HFF-Myc (cell line): ENCODE measurements at places on chromosomes 7 and 10.

DNA sequence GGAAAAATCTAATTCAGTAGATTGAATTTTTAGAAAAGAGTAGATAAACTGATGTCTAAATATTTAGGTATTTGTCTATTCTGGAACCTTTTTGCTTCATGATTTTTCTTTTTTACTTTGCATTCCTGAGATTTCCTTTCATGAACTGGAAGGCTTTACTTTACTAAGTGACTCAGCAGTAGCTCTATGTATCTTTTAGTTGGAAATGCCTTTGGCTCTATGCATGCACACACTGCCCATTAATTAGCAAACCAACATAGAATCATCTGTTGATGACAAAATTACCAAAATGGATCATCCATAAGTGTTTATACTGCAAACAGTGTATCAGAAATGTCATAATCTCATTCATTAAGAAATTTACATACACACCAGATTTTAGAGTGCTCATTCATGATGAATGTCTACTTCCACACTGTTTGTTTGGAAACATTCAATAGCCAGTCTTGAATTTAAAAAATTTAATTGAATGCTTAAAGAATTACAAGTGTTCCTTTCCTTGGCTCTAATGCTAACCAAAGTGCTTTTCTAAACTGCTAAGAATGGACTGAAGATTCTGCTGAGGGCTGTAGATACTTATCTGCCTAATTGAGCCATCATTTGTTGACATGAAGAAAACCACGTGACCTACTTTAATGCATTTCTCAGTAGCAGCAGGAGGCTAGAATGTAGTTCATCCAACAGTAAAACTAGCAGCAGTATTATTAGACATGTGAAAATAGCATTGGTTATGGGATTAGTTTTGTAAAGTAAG is 282.0 kb downstream of the ADK start:
- no peak for DNase-seq

- DNase-seq: no peak
Observed at GRCh38 chr7:116261904-116262303, 51.6 kb downstream of the TES start.

GRCh38 chr7:38300175-38300574 is 26.7 kb upstream of the TARP start:
- DNase-seq: no peak

DNA sequence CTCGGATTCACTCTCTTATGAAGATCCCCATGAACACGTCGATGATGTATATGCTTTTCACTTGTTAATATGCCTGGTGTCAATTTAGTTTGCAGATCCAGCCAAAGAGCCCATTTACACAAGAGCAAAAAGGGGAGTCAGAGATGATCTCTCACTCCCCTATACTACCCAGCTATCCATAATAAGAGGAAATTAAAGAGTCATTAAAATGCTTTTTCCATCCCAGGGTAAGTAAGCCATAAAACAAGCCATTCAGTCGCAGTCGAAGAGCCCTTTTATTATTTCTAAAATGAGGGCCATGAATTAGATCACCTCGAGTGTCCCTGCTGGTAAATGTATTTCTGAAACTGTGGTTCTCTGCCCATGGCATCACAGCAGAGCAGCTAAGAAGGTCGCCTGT is 41.2 kb downstream of the CHCHD3 start:
- no peak for DNase-seq

DNA sequence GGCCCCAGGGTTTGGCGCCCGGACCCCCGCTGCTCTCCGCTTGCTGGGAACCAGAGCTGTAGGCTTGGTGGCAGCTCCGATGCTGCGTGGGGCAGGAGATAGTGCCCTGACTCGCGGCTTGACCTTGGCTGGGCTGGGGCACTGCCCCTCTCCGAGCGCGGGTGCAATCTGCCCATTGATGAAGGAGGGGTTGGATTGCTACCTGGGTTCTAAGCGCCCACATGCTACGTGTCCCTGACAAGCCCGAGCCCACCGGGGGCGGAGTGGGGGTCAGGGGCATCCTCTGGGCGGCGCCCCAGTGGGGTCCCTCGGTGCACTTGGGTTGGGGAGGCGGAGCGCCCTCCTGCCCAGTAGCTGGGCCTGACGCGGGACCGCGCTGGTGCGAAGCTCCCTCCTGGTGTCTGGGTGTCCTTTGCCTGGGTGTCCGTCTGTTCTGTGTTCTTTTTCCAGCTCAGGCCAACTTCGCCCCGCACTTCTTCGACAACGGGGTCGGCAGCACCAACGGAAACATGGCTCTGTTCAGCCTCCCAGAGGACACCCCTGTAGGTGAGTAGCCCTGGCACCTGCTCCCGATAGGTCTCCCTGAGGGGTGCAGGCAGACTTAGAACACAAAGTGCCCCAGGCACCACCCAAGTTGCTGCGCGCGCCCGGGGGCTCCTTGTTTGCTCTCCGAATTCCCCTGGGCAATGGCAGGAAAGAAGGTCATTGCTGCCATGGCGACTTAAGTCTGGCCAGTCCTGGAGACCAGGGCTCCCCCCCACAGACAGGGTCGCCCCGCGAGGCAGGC is 900 bp downstream of the CDHR1 start:
- DNase-seq: no peak

- DNase-seq: no peak
Observed at GRCh38 chr7:82114237-82114636, 329.3 kb downstream of the CACNA2D1 start.

DNA sequence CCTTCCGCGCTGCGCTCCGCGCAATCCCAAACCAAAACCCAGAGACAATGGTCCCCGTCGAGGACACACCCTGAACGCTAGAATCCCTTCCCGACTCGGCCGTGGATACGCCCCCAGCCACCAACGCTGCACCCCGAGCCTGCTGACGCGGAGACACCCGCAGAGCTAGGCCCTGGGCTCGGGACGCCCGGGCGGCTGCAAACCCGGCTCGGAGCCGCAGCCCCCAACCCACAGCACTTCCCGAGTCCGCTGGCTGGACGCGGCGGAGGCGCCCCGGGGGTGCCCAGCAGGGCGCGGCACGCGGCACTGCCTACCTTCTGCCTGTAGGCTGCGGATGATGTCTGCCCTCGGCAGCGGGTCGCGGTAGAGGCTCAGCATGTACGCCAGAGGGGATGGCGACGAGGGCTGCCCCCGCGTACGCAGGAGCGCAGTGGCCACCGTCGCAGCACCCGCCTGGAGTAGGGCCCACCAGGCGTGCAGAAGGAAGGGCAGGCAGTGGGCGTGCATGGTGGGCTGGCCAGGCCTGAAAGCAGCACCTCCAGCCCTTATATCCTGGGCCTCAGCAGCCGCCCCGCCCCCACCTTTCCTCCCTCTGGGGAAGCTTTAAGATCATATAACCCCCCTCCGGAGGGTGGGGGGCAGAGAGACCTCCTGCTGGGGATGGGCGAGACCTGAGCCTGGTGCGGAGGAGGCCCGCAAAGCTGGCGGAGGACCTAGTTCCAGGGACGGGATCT is at the start of gene NODAL:
TSS of gene NODAL (minus strand) at position 521 of the 734 bp plus-strand sequence. CDS start at position 507, 14 bp downstream.
- no peak for DNase-seq

- no peak for DNase-seq
Observed at GRCh38 chr10:102832987-102833386, 4.2 kb downstream of the CYP17A1 start.

- no peak for DNase-seq
Observed at GRCh38 chr7:83672157-83672556, 23.2 kb upstream of the SEMA3E start.

DNA sequence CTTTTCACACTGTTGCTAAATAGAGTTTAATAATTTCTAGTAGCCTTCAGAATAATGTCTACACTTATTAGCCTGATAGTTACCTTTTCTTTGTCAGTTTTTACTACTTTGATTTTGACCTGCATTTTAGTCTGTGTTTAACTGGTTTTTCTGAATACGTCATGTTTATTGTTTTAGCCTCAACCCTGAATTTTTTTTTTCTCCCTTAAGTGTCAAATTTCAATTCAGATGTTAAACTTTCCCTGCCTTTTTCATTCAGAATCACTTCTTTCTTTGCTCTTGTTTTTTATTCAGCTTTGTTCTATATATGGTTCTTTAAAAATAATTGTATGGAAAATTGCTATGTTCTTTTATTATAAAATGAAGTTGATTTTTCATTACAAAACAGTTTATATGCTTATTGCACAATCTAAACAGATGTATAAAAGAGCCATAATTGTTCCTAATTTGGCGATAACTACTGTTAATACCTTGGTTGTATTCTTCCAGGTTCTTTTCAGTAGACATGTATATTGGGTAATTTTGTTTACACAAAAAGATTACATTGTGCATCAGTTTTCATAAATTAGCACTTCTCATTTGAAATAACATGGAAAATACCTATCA is 159.7 kb downstream of the ADK start:
- DNase-seq: no peak

GRCh38 chr7:42567051-42567450 is 330.0 kb upstream of the GLI3 start:
- no peak for DNase-seq

- DNase-seq: no peak
Observed at GRCh38 chr10:88647061-88647615, 17.1 kb upstream of the LIPF start.

DNA sequence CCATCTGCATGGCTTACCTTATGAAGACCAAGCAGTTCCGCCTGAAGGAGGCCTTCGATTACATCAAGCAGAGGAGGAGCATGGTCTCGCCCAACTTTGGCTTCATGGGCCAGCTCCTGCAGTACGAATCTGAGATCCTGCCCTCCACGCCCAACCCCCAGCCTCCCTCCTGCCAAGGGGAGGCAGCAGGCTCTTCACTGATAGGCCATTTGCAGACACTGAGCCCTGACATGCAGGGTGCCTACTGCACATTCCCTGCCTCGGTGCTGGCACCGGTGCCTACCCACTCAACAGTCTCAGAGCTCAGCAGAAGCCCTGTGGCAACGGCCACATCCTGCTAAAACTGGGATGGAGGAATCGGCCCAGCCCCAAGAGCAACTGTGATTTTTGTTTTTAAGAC is 12.4 kb downstream of the DUSP5 start:
- DNase-seq: no peak

GRCh38 chr7:128914566-128915151 is 4.2 kb upstream of the KCP start:
- DNase-seq: no peak

DNA sequence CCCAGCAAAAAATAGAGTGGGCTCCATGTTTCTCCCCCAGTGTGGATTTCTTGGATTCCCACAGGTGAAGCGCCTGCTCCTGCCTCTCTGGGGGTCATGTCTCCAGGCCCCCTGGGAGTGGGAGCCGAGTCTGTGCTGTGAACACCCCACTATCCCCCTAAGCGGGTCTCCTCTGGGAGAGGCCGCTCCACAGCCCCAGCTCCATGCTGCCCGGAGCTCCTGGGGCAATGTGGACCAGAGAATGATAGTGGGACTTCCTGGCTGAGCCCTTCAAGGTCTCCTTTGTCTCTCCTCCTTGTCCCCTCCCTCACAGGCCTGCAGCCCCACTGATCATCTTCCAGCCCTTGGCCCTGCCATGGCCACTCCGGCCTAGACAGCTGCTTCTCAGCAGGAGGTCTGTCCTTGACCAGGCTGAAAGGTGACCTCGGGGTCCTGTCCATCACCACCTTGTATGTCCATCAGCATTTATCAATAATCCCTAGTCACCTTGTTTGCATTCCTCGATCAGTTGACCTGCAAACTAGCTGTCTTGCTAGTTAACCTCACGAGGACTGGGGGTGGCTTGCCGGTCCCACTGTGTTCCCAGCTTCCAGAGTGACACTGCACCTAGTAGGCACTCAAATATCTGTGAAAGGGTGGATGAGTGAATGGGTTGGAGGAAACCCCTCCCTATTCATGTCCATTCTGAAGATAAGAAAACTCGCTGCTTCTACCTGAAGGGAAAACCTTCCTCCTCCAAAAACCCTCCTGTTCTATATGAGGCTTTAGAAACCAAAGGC is 776 bp upstream of the CALML3 start:
- DNase-seq: no peak

DNA sequence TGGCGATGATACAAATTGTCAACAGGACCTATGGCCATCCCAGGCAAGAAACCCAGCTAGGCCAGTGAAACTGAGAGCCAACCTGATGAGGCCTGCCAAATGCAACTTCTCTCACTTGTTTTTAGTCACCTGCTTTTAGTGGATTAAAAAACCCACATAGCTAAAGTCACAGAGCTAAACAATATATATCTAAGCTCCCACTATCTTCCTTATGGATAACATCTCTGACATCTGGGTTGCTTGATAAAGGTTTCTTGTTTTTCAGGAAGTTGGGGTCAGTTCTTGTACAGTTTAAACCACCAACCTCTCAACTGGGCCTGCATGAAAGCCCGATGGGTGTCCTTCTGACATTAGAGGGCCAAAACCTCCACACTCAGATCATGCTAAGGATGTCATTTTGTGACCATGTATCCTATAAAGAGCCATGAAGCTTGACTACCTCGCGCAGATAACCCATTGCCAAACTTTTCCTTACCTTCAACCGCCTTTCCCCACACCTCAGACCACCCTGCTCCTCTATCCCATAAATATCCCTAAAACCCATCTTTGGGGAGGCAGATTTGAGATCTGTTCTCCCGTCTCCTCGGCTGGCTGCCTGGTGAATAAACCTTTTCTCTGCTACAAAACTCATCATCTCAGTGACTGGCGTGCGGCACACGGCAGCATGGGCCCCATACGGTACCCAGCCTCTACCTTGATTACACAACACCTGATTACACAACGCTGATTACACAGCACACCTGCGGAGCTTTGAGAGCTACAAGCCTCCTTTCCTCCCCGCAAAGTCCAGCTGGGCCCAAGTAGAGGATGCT is 797 bp upstream of the STMP1 start:
- DNase-seq: no peak

GRCh38 chr10:52662256-52662655 is 110.3 kb downstream of the MBL2 start:
- DNase-seq: no peak

GRCh38 chr7:3082831-3083230 is 39.2 kb upstream of the CARD11 start:
- DNase-seq: no peak

DNA sequence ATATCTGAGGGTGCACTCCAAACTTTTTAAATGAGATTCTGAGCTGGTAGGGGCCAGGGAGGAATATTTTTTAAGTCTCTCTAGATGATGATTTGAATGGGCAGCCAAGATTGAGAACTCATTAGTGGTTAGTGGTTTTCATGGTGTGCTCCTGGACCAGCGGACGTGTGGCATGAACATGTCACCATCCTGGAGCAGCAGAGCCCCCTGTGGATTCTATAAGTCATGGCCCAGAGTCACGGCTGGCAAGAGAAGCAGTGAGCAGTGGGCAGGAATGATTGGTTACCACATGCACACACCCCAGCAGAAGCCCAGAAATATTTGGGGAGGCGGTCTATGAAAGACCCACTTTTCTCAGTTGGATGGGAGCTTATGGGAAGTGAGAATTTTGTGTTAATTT is 21.2 kb upstream of the UCN3 start:
- peak; percentile 2 for DNase-seq

DNA sequence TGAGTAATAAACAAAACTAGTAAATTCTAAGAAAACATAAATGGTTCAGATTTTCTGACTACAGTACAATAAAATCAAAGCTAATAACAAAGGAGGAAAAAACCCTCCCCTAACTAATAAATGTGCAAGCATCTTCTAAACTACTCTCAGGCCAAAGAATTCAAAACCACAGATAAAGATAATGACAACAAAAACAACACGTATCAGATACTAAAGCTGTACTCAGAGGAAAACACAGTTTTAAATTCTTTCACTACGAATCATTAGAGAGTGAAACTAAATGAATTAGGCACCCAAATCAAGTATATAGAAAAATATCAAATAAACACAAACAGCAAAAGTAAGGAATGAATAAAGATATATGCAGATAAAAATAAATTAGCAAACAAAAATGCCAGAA is 200.9 kb downstream of the TEX36 start:
- no peak for DNase-seq
